Bronchial epithelial cell (primary cell): ENCODE measurements at places on chromosomes 1 and 21.

DNA sequence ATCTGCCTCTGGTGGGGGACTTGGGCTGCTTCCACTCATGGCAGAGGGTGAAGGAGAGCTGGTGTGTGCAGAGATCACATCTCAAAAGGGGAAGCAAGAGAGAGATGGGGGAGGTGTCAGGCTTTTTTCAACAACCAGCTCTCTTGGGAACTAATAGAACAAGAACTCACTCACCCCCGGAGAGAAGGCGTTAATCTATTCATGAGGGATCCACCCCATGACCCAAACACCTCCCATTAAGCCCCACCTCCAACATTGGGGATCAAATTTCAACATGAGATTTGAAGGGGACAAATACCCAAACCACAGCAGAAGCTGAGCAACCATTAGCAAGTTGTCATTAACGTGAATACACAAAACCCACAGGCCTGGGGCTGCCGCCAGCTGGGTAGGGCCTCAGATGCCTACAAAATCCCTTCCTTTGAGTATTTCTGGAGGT is 12.0 kb upstream of the VWA5B1 start:
- DNase-seq: no peak

DNA sequence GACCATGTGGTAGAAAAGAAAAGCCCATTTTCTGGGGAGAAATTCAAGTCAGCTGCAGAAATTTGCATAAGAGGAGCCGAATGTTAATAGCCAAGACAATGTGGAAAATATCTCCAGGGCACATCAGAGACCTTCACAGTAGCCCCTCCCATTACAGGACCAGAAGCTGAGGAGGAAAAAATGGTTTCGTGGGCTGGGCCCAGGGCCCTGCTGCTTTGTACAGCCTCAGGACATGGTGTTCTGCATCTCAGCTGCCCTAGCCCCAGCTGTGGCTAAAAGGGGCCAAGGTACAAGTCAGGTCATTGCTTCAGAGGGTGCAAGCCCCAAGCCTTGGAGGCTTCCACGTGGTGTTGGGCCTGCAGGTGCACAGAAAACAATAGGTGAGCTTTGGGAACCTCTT is 108.3 kb downstream of the DMRTB1 start:
- no peak for DNase-seq

DNA sequence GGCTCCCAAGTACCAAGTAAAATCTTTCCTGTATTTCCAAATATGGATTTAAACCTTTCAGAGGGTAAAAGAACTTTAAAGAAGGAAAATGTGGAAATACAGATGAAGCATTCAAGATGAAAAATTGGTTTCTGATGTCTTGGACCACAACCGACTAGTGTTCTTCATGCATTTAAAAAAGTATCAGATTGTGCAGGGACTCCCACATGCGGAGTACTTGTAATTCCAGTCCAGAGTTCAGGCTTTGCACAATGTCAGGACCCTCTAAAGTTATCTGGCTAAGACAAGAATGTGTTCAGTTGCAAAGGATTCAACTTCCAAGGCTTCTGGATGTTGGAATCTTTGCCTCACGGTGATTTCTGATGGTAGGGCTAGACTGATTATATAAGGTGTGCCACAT is 66.7 kb downstream of the RGL1 start:
- no peak for DNase-seq

GRCh38 chr1:54875000-54875399 is 12.0 kb downstream of the DHCR24 start:
- peak; percentile 37 for DNase-seq

- no peak for DNase-seq
Measured at GRCh38 chr1:47575855-47576757, 138.3 kb downstream of the FOXD2 start.

DNA sequence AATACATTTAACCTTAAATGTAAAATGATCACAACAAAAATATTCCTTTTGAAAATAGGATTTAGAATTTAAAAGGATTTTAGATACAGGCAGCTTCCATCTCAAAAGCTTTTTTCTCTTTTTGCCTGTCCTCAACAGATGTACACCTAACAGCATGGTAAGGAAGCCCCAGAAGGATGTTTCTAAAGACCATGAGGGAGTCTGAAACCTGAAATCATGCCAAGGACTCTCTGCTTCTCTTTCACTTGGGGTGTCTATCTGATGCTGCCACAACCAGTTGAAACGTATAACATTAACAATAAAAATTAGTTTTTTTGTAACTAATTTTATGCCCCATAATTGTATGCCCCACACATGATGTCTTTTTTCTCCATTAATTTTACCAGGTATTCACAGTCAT is 5.4 kb upstream of the ZNF281 start:
- no peak for DNase-seq

GRCh38 chr1:179231923-179232322 is 2.4 kb upstream of the ABL2 start:
- peak; percentile 37 for DNase-seq

DNA sequence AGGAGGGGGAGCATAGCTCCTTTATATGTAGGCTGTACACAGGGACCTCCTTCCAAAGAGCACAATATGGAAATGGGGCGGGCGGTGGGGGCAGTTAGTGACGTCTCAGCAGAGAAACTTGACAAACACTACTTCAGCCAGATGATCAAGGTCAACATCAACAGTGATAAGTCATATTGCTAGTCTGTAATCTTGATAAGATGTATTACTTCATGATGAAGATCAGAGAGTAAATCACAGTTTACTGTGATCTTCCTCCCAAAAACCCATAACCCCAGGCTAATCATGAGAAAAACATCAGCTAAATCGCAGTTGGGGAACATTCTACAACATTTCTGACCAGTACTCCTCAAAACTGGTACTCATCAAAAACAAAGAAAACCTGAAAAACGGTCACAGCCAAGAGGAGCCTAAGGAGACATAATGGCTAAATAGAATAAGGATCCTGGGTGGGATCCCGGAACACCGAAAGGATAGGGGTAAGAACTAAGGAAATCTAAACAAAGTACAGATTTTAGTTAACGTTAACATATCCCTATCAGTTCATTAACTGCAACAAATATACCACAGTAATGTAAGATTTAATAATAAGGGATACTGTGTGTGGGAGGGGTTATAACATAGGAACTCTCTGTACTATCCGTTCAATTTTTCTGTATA is 20.2 kb downstream of the LPAR3 start:
- DNase-seq: no peak

- DNase-seq: peak; percentile 48
Measured at GRCh38 chr1:168767894-168768584, 39.0 kb upstream of the DPT start.

GRCh38 chr1:91732291-91733107 is 153.5 kb downstream of the TGFBR3 start:
- peak; percentile 68 for DNase-seq

DNA sequence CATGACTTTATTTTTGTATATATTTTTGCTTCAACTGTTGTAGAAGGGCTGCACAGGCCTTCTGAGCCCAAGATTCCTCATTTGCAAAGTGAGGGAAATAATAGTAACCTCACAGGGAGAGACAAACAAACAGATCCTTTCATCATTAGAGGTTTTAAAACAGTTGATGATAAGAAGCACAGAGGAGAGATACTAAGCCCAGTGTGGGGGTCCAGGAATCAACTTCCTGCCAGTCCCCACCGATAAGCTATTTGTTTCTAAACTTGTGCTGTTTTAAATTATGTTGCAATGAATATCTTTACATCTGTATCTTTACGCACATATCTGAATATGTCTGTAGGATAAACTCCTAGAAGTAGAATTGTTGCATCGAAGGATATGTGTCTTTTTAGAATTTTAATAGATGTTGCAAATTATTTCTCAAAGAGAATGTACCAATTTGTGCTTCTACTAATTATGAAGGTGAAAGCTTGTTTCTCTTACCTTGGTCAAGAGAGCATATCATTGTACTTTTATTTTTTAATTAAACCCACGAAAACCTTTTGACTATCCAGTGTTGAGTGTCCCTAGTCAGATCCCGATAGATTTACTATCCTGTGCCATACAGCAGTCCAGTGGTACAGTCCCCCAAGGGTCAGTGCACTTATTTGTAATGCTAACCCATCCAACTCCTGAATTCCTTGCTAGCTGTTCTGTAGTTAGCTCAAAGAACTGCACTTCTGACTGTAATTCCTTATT is 10.8 kb downstream of the FCRLB start:
- DNase-seq: no peak

DNA sequence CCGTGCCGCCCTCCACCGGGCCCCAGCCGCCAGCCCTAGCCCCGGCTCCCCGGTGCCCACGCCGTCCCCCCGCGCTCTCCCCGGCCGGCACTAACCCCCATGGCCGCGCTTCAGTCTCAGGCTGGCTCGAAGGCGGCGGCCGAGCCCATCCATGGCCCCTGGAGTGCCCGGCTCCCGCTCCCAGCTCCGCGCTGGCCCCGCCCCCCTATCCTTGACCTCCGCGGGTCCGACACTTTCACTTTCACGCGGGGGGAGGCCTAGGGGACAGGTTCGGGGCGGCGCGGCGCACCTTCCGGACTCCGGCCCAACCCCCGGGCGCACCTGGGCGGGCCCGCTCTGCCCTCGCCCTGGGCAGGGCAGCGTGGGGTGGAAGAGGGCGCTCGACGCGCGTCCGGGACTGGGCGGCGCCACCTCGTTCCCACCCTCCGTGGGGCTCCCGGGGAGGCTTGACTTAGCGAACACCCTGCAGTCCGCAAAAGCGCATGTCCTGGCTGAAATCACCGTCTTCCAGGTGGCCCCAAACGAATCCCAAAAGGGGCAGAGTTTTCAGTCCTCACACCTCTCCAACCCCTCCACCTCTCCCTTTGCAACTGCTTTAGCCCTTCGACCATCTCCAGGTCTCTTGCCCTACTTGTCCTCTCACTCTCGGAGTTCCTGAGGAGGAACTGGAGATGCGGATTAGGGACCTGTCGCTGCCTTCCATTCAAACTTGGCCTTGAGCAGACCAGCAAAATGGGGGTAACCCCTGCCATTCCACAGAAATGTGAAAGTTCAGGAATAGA is 3.9 kb upstream of the DENND2D start:
- no peak for DNase-seq

GRCh38 chr1:108699375-108700332 is 7.5 kb downstream of the PRPF38B start:
- no peak for DNase-seq

GRCh38 chr1:162353078-162353477 is 23.6 kb downstream of the SPATA46 start:
- DNase-seq: no peak
